GM23248 (cell line): ENCODE measurements at places on chromosomes 13 and 19.

DNA sequence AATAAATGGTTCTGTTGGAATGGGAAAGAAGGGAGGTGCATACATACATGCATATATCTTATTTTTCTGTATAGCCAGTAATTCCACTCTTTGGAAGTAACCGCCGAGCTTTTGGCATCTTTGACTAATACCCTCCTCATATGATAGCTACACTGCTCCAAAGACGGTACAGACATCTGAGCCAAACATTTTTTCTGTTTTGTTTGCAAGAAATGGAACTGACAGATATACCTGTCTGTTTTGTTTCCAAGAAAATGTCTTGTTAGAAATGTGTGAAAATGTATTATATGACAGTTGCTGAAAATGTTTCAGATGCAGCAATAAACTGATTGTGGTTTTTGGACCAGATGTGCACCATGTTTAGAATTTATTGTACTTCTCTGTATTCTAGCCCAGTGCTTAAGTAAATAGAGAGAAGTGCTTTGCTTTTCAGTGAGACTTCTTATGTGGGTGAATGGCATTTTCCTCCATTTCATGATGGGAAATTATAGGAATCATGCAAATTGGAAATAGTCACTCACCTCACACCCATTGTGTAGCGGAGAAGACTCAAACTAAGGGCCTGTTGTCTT lies 396.9 kb downstream of the KCNRG start:
- DNase-seq = no peak

DNA sequence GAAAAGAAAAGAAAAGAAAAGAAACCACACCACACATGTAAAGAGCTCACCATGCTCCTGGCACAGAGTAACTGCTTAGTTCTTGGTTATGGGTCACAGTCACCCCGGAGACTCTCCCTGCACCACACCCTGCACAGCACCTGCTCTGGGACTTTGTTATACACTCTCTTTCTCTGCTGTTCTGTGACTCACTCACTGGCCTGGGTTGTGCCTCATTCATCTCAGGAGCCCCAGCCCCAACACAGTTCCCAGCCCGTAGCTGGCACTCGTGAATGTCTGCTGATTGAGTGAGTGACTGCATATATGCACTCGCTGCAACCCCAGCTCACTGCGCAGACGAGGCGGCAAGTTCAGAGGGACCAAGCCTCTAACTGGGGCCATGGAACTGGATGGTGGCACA lies 22.9 kb upstream of the ZNF507 start:
- no peak for DNase-seq

DNA sequence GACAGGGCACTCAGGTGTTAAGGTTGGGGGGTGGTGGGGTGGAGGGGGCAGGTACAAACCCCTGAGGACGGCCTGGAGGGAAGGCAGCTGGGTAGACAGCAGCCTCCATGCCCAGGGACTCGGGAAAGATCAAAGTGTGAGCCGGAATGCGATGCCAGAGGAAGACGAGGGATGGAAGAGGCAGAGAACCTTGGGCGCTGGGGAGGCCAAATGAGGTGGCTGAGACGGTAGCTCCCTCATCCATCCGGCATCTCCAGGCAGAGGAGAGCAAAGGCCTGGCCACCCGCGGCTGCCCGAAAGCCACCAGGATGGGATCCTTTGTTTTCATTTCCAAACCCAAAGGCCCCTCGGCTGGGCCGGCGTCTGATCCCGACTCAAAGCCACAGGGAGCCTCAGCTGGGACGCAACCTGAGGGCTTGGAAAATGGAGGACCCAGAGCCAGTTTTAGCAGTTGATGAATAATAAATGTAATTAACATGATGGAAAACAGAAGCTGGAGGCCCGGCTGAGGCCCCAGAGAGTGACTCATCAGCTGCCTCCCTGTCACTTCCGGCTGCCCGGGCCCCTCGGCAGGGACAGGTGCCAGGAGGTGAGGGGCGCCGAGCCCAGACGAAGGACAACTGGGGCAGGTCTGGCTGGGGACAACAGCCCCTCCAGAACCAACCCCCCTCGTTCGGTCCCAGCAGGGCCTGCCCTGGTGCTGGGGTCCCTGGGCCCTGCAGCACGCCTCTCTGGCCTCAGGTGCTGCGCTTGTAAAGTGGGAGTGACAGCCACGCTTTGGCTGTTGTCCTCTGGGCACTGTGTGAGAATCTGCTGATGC lies 61.6 kb downstream of the CEBPG start:
- DNase-seq = peak; percentile 60

DNA sequence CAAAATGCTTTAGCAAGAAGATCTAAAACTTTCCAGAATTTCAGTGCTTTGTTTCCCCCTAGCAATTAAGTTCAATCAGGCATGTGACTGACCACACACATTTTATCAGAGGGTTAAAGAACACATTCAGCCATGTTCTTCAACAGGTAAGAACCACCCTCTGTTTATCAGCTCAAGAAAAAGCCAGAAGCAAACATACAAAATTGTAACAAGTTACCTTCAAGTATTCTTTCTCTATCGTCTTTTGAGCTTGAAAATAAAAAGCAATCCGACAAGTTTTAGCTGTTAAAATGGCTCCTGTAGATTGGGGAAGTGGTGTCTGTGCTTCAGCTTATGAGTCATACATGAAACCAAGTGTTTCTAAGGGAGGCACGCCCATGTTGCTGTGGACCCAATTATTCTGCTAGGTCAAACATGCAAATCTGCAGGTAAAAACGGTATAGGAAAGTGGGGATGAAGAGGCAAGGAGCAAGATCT lies at the start of gene ELF1:
Gene ELF1 (minus strand): TSS at position 306 of the 477 bp plus-strand sequence. CDS start 37,262 bp downstream, outside the sequence.
- peak; percentile 82 for DNase-seq

DNA sequence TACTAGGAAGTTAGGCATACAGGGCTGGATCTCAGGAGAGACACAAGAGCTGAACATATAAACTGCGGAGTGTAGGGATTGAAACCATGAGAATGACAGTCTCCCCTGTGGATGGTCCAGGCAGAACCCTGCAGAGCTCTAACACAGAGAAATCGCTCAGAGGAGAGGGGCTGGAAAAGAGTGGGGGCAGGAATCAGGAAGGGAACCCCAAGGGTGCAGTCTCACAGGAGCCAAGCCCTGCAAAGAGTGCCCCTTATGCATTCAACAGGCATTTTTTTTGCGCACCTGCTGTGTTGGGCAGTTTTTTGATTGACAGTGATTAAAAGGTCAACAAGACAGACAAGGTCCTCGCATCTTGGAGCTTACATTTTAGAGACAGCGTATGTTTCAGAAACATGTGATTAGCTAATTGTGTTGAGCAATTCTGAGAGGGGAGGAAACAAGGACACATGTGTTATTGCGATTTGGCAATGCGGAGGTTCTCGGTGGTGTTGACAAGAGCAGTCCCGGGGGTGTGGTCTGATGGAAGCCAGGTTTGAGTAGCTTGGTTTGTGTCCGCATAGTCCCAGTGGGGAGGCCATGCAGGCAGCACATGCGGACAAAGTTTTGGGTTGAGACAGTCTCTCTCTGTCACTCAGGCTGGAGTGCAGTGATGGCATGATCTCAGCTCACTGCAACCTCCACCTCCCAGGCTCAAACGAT lies 182.6 kb upstream of the IRS2 start:
- peak; percentile 26 for DNase-seq

DNA sequence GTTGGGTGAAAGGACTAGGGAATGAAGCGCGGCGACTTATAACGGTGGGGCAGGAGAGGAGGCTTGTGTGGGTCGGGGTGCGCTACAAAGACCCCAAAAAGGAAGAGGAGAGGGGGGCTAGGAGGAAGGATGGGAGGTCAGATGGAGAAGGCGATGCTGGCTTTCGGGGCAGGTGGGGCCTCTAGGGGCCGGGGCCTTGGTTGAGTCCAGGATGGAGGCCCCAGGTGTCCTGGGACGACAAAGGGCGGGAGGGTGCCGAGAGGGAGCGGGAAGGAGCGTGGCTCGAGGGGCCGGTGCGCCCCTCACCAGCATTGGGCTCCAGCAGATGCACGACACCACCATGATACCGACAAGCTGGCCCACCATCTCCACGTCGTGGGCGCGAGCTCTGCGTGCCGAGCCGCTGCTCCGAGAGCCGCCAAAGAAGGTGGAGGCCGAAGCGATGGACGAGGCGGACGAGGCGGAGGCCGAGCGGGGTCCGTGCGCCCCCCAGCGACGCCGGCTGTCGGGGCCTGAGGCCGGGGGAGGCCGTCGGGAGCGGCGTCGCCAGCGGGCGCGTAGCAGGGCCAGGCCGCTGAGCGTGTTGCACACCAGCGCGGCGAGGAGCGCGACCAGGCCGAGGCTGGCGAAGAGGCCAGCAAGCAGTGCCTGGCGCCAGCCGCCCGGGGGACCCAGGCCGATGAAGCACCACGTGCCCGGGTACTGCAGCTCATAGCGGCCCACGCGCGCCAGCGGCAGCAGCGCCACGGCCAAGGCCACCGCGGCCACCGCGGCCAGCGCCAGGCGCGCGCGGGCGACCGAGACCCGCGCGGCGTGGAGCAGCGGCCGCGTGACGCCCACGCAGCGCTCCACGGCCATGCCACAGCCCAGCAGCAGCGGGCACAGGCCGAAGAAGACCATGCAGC lies 1.8 kb downstream of the PTGER1 start:
- DNase-seq = peak; percentile 49

DNA sequence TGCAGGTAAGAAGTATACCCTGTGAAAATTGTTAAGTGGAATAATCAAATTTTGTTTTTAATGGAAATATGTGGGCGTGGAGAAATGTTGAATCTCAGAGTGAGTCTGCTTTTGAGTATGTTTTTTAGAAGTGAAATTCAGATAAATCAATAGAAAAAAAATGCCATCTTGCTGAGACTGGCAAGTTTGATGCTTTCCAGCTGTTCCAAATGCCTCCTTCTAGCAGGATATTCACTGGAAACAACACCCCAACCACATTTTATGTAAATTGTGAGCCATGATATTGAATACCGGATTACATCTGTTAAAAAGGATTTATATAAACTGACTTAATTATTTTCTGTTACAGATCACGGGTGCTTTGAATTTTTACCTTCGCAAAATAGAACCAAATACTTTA lies 115.4 kb downstream of the ITGBL1 start:
- no peak for DNase-seq

- DNase-seq = no peak
These were observed 138.6 kb downstream of the MIPEP start for GRCh38 chr13:23750383-23751121.

DNA sequence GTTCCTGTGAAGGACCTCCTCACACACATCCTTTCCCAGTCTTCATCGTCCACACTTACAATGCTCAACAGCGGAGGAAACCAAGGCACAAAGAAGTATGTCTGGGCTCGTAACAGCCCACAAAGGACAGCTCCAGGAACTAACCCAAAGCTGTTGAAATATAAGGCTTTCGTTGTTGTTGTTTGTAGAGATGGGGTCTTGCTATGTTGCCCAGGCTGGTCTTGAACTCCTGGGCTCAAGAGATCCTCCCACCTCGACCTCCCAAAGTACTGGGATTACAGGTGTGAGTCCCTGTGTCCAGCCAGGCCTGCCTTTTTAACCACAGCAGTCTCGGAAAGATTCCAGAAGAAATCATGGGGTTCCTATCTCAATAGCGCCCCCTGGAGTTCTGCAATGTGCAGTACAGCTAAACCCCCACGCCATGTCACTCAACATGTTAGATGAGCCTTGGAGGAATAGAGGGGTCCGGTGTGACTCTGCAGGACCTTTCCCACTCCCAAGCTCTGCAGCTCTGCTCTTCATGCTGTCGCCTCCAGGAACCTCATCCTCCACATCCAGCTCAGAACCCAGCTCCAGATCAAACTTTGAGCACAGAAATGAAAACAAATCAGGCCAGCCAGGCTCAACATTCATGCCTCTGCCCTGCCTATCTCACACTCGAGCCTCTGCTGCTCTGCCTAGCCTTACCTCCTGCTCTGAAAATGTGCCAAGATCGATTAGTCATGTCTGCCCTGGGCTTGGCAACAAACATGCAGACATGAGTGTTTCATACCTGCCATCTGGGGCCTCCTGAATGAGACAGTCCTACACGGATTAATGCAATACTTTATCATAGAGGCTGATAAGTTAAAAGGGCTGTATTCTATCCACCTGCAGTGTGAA lies 7.5 kb downstream of the PLA2G4C start:
- DNase-seq = peak; percentile 52
